ENCODE measurements at places on chromosomes 2 and 18.

DNA sequence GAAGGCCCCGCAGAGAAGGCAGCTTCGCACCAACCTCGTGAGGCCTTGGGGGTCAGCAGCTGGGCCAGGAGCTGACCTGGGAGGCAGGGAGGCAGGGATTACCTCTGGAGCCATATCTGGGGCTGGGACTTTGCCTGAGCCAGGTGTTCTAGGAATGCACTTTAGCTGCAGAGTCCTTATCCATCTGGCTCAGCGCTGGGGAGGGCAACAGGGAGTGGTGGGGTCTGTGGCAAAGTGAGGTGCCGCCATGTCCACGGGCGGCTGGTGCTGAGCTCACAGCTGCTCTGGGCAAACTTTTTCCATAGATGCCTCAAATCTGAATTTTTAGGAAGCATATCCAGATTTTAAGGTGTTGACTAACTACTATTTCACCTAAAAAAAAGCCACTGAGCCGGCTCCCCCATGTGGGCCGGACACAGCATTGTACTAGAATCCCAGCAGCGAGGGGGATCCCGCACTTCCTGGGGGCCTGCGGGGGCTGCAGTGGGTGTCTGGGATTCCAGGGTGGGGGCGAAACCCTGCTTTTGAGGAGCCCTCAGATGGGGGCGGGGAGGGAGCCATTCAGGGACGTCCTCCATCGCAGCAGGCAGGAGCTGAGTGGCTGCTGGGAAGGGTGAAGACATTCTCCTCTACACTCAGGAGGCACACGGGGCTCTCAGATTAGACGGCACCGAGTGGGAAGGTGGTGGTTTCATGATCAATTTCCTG lies 34.6 kb downstream of the RTP5 start:
- DNase-seq = no peak

DNA sequence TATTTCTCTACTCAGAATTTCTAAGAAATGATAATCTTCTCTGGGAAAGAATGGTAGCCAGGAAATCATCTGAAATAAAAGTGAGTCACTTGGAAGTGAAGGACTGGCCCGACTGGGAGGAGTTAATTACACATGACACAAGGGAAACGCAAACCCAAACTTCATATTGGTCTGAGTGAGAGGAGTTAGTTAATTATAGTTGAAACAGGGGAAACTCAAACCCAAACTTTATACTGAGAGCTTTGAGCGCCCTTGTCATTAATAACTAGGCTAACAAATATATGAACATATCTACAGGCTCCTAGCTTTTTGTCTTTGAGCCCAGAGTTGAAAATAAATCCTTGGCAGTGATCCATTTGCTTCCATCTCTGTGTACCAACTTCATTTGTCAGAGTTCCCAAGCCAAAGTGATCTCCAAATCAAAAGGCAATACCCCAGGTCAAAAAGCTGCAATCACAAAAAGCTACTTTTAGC lies 187.8 kb upstream of the COL3A1 start:
- DNase-seq = peak; percentile 63

GRCh38 chr2:20594957-20595356 lies 55.9 kb downstream of the HS1BP3 start:
- no peak for DNase-seq

DNA sequence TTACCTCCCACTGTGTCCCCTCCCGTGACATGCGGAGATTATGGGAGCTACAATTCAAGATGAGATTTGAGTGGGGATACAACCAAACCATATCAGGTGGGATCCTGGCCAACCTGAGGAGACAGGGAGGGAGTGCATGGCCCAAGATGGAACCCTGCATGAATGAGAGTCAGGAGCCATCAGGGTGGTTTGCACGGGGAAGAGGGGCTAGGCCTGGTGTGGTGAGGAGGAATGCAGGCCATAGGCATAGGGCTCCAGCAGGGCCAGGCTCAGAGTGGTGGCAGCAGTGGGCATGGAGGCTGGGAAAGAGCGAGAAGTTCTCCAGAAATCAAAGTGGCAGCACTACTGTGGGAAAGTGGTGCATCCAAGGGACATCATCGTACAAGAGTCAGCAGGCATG lies 74.0 kb upstream of the BCL2L11 start:
- DNase-seq = no peak

DNA sequence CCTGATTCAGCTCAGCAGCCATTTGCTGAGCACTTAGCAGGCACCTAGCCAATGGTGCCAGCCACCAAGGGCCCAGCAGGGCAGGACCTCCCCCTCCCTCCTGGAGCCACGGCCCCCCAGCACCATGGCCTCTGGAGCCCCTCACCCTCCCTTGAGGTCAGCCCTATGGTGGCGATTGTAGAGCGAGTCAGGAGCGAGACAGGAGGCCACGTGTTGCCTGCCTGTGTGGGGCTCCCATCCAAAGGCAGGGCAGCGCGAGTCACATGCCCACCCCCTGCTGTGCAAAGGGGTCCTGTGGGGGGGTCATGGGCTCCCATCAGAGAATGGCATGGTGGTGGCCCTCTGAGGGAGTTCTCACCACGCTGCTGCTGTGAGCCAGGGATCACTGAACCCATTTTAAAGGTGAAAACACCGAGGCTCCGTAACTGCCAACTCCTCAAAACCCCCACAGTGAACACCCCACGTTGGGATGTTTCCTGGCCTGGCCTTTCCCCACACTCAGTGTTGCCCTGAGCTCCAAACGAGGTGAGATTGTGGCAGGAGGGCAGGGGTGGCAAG lies 35.6 kb downstream of the RAMP1 start:
- no peak for DNase-seq

DNA sequence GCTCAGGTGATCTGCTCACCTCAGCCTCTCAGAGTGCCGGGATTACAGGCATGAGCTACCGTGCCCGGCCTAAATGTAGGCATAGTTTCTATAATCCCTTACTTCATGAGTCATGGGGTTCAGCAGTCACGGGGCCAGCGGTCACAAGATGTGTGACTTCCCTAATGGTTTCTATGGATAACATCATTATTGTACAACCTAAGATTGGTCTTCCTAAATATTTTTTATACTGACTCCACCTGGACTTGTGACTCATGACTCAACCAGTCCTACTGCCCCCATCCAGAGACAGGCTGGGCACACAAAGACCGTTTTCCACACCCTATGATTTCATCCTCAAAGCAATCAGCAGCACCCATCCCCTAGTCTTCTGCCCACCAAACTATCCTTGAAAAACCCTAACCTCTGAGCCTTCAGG lies 15.9 kb downstream of the FAM210A start:
- DNase-seq = no peak

DNA sequence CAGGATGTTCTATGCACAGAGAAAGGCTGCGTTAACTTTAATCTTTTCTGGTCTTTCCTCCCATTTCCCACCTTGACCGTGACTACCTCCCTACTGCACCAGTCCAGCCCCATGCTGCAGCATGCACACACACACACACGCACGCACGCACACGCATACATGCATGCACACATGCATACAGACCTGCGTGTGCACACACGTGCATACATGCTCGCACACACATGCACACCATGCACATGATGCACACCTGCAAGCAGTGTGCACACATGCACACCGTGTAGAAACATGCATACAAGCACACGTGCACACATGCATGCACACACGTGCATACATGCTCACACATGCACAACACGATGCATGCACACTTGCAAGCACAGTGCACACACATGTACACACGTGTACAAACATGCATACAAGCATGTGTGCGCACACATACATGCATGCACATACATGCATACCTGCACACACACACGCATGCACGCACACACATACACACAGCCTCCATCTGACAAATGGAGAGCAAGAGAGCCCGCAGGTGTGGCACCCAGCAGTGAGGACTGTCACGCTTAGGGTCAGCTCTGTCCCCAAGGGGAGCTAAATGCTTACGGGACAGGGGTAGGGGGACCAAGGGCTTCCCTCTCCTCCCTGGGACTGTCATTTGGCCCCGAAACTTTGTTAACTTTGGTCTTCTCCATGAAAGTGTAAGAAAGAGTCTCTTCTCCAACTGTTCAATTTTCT lies 18.2 kb downstream of the SNORC start:
- no peak for DNase-seq

GRCh38 chr18:9867071-9867594 lies 18.6 kb upstream of the TXNDC2 start:
- no peak for DNase-seq

DNA sequence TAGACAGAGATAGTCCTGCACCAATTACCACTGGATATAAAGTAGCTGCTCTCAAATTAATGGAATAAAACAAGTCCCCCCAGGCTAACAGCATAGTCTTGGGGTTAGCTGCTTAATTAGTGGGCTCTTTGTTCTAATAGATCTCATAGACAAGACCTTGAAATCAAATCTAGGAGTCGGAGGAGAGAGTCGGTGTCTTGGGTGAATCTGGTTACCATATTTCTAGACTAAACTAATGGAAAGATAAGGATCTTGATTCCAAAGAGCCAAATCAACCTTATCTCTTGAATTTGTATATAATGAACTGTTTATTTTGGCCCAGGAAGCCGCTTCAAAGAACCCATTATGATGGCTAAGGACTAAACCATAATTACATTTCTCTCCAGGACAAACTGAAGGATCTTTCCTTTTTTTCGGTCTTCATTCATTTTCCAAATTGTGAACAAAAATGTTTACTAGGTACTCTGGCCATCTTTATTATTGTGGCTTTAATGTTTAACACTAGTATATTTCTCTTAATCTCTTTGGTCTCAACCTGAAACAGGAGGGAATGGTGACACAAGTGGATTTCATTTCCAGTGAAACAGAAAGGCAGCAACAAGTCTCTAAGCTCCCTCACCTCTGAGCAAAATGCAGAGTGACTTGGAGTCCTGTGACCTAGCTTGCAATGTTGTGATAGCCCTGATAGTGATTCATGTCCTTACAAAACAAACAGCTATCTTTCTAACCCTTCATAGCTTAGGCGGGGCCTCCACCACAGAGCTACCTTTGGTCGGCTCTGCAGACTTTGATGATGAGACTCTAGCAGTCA lies 137.9 kb upstream of the PARD3B start:
- DNase-seq = no peak

- DNase-seq = peak; percentile 58
These were observed 119.9 kb upstream of the NDUFV2 start for GRCh38 chr18:8982416-8983183.

- DNase-seq = no peak
These were observed 2.2 kb downstream of the ONECUT2 start for GRCh38 chr18:57437402-57437765.

GRCh38 chr2:132252191-132252893 lies 90.6 kb upstream of the ANKRD30BL start:
- DNase-seq = no peak

- DNase-seq = no peak
These were observed 244.7 kb downstream of the KCNS3 start for GRCh38 chr2:18123211-18123570.

GRCh38 chr2:18430996-18431748 lies 129.3 kb downstream of the RDH14 start:
- no peak for DNase-seq

DNA sequence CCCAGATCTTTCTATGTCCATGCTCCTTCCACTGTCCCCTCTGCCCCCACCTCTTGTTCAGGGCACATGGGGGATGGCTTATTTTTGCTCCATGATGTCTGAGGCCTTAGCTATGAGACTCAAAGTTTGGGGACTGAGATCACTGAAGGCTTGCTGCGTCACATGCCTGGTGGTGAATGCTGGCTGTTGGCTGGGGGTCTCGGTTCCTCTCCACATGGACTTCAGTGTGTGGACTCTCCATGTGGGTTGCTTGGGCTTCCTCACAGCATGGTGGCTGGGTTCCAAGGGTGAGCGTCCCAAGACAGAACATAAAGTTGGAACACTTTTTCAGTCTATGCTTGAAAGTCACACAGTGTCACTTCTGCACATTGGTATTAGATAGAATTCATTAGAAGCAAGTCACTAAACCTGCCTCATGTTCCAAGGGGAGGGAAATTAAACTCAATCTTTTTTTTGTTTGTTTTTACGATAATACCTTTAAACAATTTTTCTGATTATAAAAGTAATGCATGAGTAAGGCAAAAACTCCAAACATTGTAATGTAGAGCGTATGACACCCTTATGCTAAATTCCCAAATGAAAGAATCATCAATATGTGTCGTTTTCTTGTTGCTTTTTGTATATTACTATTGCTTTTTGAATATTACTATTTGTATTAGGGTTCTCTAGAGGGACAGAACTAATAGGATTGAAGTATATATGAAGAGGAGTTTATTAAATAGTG lies 111.7 kb downstream of the MYCN start:
- no peak for DNase-seq

DNA sequence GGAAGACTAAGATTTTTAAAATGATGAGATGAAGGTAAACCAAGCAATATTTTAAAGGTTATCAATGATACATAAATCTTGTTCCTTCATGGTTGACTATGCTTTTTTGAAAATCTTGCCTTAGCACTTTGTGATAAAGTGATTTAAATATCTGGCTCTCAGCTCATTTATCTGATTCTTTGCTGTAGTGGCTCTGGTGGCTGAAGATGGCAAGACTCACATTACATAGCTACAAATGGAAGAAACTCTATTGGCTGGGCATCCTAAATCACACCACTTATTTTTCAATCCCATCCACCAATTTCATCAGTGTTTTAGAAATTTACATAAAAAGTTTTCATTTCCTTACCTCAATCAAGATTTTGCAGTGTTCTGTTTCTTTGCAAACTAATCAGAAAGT lies 16.6 kb upstream of the APCDD1 start:
- DNase-seq = no peak

DNA sequence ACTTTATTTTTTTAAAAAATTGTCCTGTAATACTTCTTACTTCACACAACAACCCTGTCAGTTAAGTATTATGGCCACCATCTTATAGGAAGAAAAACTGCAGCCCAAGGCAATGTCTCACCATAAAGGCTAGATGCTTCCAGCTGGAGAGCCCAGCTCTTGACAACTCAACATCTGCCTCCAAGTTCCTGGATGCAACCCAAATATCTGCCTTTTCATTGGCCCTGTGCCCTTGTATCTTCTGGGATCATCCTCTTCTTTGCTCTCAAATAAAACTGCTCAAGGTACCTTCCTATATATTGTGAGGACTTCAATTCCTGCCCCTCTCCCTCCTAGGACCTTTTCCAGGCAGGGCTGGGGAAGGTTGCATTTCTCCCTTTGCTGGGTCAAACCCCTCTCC lies 69.5 kb downstream of the BIN1 start:
- no peak for DNase-seq

DNA sequence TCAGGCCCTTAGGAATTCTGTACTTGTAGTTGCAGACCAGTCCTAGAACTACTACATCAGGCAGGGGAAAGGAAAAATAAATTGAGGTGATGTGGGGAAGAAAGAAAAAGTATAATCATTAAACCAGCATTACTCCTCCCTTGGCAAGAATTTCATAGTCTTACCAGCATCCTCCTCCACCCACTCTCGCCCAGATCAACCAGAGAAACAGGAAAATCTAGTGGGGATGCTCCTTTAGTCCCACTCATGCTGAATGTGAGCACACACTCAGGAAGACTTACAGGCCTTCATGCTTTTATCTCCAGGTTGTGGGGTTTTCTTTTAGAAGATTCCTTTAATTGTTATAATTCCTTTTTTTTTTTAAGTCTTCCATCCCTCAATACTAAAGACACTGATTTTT lies 129.3 kb upstream of the CCDC150 start:
- no peak for DNase-seq

DNA sequence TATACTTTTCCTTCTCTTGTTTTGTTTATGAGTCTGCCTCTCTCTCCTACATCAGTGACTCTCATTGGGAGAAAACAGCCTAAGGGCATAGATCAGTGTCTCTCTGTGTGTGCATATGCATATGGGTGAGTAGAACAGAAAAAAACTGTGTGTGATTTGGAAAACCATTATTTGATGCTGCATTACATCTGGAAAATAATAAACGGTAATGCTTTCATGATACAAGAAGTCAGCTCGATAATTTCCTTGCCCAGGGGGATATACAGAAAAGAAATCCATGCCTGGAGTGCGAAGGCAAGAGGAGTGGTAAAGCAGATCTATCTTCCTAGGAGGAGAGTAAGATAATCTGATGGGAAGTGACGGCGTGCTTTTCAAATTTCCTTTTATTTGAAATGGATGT lies 221.5 kb upstream of the LYPD1 start:
- DNase-seq = no peak

Measured in endothelial cell of umbilical vein (primary cell).